Neural crest cell (in vitro differentiated cells): ENCODE measurements at places on chromosomes 2 and 18. TPM values are rescaled to one million over a fixed set of nuclear protein-coding genes. Genes with fewer than 3 reads are reported as not detected.

- no peak overlapping the region for H3K4me3 ChIP-seq
- no peak overlapping the region for H3K27ac ChIP-seq
- H3K4me1 ChIP-seq: peaks cover 31% of the 10 kb centered on the region
Observed at GRCh38 chr2:106165029-106165428, 29.1 kb downstream of the UXS1 start.

C2orf66 gene
- 0.23 TPM in 1 of 2 replicates, not detected in the other for total RNA-seq

GRCh38 chr2:103664690-103665089 is 902.9 kb downstream of the TMEM182 start:
- H3K27ac ChIP-seq: no peak overlapping the region
- DNase-seq: no peak
- no peaks in the 10 kb centered on the region for H3K27me3 ChIP-seq
- no peaks in the 10 kb centered on the region for H3K36me3 ChIP-seq
- H3K4me1 ChIP-seq: no peaks in the 10 kb centered on the region

GRCh38 chr2:46866770-46867246 is 48.8 kb downstream of the MCFD2 start:
- peaks cover 6% of the 10 kb centered on the region for H3K27me3 ChIP-seq
- no peak overlapping the region for H3K27ac ChIP-seq
- H3K4me1 ChIP-seq: no peaks in the 10 kb centered on the region
